ENCODE measurements at places on chromosomes 6 and 20.

- no peak for DNase-seq
These were observed 102.4 kb downstream of the MTHFD1L start for GRCh38 chr6:150967910-150968309.

GRCh38 chr20:41110930-41111577 is 26.3 kb upstream of the PLCG1 start:
- no peak for DNase-seq

DNA sequence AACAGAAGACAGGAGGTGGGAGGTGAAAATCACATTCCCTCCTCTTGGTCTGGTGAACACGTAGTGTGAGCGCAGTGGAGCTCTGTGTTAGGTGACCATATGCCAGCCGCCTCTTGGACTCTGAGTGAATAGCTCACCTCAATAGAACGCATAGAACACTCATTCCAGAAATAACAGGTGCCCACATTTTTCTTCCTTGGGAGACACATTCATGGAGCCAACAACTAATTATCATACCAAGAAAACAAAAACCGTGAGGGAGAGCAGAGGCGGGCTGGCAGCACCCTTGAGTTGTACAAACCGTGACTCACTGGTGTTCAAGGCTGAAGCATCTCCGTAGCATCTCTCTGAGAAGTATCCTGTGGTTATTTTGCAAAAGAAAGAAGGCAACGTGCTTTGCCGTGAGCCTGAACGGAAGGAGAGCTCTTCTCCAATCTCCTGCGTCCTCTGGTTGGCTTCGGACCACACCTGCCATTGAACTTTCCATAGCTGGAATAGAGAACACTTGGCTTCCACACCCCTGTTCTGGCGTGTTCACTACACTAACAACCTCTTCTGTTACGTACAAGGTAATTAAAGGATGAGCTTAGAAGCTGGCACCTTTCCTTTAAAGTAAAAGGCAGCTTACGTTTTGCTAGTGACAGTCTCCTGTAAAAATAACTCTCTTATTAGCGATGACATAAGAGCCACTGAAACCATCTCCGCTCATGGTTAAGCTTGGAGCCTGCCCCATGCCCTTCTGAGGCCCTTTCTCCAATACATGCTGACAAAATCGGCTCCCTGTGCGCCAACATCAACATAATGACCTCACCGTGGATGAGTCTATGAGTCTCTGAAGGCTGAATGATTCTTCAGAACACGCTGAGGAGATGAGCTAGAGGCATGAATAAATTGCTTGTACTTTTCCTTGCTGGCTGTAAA is 30.2 kb upstream of the SGK1 start:
- DNase-seq: no peak

DNA sequence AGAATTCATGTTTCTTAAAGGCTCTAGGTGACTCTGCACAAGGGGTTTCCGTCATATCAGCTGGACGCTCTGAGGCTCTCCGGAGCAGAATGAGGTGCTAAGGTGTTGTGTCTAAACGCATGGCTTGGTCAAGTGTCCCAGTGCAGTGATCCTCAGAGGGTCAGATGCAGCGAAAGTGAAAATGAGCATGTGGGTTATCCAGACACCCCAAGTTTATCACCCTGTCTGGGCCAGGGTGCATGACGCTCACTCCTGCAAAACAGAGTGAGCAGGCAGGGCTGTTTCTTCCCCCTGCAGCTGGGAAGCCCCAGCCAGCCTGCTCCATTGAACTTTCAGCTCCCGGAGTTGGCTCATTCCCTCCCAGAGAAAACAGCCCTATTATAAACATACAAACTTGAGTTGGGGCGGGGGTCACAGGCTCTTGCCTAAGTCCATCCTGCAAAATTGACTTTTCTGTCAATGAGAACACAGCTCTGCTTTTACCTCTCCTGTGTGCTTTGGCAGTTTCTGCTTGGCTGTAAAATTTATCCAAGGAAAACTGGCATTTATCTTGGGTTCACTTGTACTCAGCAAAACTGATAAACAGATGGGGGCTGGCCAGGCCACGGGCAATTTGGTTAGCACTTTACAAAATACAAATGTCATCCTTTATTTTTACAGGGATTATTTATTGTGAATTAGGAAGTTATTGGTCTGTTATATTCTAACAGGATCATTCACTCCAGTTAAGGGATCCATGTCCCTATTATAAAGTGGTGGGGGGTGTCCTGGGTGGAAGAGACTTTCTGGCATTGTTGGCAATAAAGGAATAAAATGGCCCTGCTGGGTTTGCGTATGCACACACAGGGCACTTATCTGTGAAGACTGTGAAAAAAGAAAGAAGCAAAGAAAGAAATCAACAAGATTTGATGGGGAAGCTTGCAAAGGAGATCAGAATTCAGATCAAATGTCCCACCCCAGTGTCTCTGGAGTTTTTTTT is 154.9 kb downstream of the FOXA2 start:
- no peak for DNase-seq

DNA sequence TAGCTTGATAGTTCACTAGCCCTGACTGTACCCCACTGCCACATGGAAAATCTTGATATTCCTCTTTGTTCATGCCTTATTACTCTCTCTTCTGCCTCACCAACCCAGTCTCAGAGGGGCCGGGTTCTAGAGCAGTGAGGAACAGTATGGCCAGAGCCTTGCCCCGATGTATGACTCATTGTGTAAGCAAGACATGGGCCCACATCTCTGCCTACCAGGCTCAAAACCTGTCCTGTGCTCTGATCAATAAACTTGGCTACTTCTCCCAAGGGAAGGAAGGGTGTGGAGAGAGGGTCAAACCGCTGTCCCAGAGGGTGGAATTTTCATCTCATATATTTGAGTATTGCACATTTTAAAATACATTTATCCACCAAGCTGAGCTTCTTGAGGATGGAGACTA is 91.7 kb downstream of the DNAH8 start:
- no peak for DNase-seq

DNA sequence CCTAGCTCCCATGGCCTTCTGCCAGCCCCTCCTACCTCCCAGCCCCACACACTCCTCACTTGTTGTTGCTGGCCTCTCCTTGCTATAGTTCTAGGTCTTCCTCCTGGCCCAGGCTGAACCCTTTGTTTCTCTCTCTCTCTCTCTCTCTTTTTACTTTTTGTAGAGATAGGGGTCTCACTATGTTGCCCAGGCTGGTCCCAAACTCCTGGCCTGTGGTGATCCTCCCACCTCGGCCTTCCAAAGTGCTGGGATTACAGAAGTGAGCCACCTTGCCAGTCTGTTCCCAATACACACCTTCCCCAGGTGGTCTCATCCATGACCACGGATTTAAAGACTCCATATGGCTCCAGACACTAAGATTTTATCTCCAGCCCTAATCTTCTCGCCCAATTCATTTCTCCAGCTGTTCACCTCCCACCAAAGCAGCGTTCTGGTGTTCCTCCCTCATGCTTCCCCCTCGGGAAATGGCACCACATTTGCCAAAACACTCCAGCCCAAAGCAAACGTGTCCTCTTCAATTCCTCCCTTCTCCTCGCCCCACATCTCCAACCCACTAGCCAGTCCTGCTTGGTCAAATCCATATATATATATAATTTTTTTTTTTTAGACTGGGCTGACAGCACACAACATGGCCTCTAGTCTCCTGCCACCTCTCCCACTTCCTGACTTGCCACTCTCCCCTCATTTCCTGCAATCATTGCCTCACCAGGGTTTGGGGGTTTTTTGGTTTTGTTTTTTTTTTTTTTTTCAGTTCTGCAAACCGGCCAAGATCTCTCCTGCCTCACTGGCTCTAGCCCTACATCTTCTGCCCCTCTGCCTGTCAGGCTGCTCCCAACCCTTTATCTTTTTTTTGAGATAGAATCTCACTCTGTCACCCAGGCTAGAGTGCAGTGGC is 104.4 kb downstream of the NCR2 start:
- DNase-seq: no peak

- DNase-seq: no peak
These were observed 13.6 kb downstream of the TGM2 start for GRCh38 chr20:38151455-38151854.

GRCh38 chr6:21123507-21124436 is 469.8 kb upstream of the SOX4 start:
- DNase-seq: no peak

DNA sequence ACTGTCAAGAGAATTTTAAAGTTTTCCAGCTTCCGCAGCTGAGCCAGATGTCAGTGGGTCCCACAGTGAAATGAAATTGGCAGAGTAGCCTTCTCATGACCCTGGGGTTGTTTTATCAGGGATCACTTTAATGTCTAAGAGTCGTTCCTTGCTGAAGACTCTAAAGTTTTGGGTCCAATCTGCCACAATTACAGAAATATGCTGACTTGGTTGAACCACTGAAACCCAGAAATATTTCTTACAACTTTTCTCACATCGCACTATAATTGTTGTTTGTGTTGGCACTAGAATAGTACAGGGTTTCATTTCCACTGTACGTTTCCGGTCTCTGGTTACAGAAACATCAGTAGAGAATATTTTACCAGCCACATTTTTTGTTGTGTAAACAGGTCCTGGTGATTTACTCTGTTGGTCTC is 109.0 kb downstream of the HMGCLL1 start:
- no peak for DNase-seq

DNA sequence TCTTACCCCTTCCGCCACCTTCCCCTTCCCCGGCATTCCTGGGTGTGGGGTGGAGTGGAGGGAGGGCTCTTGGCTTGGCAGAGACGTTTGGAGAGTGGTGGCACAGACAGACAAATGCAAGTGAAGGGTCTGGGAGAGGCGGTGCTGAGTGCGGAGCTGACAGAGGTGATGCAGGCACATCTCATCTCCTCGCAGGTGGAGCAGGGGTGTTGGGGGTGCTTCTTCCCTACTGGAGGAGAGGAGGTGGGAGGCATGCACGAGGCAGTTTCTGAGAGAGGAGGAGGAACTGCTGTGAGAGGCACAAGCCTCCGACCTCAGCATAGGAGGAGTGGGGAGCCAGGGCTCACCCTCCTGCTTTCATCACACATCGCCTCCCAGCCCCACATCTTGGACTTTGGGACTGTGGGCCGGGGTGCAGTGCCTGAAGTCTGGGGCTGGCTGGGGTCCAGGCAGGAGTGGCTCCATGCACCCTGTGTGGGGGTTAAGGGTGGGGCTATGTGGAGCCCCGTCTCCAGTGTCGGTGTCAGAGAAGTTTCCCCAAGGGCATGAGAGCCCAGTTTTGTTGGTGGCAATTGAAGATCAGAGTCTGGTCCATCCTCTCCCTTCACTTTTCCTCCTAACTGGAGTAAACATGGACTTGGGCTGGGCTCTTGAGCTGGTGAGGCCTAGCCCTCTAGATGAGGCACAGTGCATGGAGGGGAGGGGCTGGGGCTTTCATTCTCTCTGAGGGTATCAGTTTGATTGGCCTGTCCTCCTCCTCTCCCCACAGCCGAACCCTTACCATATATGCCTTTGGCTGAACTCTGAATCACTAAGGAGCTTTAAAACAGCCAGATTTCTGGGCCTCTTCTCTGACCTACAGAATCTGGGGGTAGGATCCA is 20.2 kb upstream of the SLC22A7 start:
- no peak for DNase-seq

- DNase-seq: peak; percentile 10
These were observed 38.0 kb upstream of the NR2E1 start for GRCh38 chr6:108127826-108128225.

DNA sequence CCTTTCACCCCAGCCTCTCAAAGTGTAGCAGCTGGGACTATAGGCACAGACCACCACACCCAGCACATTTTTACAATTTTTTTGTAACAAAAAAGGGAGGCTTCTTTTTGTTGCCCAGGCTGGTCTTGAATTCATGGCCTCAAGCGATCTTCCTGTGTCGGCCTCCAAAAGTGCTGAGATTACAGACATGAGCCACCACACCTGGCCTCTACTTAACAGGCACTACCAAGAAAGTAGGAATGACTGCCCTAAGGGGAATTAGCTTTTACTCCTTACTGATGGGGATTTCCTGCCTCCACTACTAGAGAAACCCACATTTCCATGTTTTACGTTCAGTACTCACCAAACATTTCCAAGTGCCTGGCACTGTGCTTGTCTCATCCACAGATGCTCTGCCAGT is 109.6 kb downstream of the CARMIL1 start:
- DNase-seq: no peak

DNA sequence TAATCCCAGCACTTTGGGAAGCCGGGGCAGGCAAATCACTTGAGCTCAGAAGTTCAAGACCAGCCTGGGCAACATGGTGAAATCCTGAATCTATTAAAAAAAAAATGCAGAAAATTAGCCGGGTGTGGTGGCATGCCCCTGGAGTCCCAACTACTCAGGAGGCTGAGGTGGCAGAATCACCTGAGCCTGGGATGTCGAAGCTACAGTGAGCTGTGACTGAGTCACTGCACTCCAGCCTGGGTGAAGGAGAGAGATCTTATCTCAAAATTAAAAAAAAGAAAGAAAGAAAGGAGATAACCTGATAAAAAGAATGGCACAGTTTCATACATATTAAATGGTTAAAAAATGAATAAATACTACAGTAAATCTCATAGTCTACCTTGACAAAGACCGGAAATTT is 123.6 kb upstream of the TNFAIP3 start:
- no peak for DNase-seq

GRCh38 chr20:36249450-36249849 is 13.2 kb downstream of the AAR2 start:
- DNase-seq: no peak

- no peak for DNase-seq
These were observed 68.5 kb upstream of the NXT1 start for GRCh38 chr20:23282111-23282510.

DNA sequence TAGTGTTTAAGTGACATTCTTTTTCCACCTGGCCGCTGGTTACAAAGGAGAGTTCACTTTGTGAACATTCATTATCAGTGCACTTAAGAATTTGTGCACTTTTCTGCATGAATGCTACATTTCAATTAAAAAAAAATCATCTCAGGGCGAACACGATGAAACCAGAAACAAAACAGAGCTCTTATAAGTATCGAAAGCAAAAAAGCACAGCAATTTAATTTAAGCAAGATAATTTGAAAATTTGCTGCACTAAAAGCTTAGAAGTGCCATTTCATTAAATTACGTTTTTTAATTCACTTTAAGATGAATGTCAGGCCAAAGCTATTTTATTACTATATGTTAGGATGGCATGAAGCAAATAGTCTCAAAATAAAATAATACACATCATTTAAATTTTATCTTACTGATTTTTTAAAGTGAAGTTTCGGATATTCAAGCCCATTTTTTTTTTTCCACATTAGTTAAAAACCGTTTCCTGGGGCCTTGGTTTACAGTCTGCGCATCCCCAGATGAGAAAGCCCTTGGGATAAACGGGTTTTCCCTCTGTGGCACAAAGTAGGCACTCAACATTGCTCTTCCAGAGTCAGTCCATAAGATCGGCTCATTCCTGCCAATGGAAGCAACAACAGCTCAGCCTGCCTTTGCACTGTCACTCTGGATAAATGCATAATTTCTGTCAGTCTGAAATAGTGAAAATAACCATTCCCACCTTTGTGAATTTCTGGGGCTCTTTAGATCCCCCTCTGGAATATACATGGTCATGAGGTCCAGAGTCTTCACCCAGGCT is 80.1 kb downstream of the FYN start:
- no peak for DNase-seq

DNA sequence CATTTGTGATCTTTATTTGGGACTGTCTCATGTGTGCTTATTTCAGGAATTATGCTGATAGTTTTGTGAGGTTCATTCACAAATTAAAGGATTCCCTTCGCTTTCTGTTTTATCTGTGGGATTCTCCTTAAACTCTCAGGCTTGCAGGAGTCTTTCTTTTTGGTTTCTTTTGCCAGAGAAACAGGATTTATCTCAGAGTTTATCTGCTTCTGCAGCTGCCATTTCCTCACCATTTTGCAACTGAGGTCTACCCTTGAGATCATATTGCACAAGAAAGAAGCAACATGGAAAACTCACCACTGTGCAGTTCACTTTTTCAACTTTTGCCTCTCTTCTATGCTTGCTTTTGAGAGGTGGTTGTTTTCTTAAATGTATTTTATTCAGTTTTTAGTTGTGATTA is 201.0 kb downstream of the PRL start:
- no peak for DNase-seq

Data from NCI-H1930 (cell line).